Stomach (tissue), 19 donors: ENCODE measurements at places on chromosomes 6 and 20.

GRCh38 chr20:10666221-10667076, 7.3 kb downstream of the JAG1 start:
- H3K4me1 ChIP-seq, result peaks cover 44% of the 10 kb centered on the region
- H3K4me3 ChIP-seq, result peak overlapping the region; percentile 30
- H3K27ac ChIP-seq, result peak overlapping the region; percentile 73

DNA sequence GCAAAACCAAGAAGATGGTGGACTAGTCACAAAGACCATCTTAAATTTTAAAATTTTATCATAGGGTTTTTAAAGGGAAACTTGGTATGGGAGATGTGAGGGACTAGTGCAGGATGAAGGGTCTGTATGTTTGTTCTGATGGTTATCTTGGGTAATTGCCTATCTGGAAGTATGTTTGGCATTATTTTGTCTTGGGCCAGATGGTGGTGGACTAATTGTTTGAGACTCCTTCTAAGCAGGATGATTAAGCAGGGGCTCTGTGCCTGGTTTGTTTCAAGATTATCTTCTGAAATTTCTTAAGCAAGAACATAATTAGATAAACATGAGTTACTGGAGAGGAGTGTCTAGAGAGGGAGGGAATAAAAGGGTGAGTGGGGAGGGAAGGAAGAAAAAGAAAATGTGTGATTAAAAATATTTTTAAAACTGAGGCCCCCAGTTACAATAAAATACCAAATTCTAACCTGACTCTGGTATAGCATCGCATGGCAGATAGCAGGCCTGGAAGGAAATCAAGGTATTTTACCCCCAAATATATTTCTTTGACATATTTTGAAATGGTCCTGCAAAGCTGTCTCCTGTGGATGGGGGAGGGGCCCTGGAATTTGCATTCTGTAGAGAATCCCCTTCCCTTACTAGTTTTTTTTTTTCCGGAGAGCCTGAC, 49.9 kb upstream of the FAM184A start:
- peaks cover 33% of the 10 kb centered on the region for H3K4me1 ChIP-seq
- no peak overlapping the region for H3K4me3 ChIP-seq
- no peaks in the 10 kb centered on the region for H3K36me3 ChIP-seq

DNA sequence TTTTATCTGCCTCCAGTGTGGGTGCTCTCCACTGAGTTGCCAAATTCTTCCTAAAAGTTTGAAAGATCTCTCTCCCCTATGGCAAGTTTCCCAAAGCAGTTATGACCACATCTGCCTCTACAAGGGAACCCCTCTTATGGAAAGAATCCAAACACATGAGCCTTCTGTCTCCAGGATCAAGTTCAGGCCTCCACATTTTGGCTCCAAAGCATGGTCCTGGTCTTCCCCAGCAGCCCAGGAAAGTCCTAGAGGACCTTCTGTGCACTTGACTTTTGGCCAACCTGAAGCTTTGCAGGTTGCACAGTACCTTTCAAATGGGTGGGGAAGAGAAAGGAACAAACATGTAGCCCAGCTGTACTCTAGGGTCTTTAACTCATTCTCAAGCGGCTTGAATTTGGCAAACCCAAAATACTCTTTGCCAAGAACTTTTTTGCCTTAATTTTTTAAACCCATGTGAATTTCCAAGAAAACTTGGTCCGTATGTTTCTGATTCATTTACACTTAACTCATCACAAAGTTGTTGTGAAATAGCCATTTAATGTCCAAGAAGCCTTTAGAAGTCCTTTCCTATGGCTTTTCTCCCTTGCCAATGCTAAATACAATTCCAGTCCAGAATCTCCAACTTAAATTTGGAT, 240.1 kb upstream of the TBX18 start:
- H3K36me3 ChIP-seq, result no peaks in the 10 kb centered on the region
- no peaks in the 10 kb centered on the region for H3K4me1 ChIP-seq
- H3K27me3 ChIP-seq, result no peaks in the 10 kb centered on the region
- peak; percentile 67 for DNase-seq

DNA sequence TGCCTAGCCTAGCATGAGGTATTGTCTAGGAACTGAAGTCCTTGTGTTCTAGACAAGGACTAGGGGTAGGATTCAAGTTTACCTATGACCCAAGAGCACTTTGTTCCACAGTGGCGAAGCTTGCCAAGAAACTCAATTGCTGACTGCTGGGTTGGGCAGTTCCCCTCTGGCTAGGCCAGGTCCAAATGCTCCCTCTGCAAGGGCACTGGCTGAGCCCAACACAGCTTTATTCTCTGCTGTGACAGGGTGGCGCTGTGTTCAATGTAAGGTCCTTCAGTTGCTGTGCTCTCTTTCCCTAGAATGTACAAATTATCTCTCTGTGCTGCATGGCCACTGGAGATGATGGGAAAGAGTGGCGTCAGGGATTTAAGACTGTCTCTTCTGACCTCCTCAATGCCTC, 950.8 kb downstream of the HACE1 start:
- H3K4me3 ChIP-seq, result no peak overlapping the region
- no peak overlapping the region for H3K27ac ChIP-seq
- H3K27me3 ChIP-seq, result no peaks in the 10 kb centered on the region
- DNase-seq, result no peak

DNA sequence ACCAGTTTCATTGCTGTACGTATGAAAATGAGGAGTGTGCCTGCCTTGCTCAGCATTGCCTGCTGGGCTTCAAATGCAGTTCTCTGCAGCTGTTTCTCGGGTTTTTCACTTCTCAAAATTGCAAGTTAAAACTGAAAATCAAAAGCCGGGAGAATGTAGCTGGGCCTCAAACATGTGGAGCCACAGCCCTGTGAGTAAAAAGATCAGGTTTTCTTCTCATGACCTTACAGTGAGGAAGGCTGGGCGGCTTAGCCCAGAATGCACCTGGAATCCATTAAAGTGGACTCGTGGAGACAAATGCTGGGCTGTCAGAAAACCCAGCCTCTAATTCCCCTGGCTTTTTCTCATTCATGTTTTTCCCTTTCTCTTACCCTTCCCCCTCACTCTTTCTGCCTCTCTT, 34.4 kb downstream of the DSE start:
- H3K36me3 ChIP-seq, result no peaks in the 10 kb centered on the region
- no peak for DNase-seq
- peak overlapping the region; percentile 6 for H3K27ac ChIP-seq
- no peaks in the 10 kb centered on the region for H3K27me3 ChIP-seq

- no peaks in the 10 kb centered on the region for H3K4me1 ChIP-seq
- no peaks in the 10 kb centered on the region for H3K36me3 ChIP-seq
- DNase-seq, result peak; percentile 17
Observed at GRCh38 chr6:29925321-29925720, 17.0 kb upstream of the HLA-A start.

DNA sequence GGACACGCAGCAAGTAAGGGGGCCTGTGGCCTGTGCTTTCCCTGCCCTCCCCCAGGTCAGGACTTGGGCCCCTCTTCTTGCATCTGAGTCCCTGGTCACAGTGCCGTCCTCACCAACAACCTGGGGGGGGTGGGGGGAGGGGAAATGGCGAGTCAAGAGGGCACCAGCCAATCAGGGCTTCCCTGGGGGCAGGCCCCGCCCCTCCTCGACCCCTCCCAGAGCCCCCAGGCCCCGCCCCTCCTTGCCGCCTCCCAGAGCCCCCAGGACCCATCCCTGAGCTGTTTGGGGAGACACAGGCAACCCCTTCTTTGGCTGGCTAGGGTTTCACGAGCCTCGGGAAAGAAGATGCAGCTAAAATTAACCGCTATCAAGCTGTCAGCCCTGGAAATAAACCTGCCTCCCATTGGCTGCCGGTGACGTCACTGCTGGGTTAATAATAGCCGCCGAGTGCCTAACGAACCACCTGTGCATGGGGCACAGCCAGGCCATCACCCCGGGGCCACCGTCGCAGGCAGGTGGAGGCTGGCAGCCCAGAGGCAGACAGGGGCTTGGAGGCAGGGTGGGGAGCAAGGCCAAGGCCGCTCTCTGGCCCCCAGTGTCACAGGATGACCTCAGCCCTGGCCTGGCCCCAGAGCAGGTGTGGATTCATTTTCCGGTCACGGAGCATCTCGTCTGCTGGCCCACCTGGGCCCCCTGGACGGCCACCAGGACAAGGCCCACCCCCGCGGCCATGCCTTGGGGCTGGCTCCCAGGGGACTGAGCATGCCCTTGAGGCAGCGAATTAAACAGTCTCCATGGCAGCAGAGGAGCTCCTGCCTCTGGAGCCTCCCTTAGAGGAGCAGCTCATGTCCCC, 3.2 kb upstream of the EEF1A2 start:
- no peaks in the 10 kb centered on the region for H3K36me3 ChIP-seq
- H3K27me3 ChIP-seq, result peaks cover 89% of the 10 kb centered on the region
- no peak for DNase-seq
- H3K4me3 ChIP-seq, result no peak overlapping the region
- H3K27ac ChIP-seq, result no peak overlapping the region
- peaks cover 29% of the 10 kb centered on the region for H3K4me1 ChIP-seq

DNA sequence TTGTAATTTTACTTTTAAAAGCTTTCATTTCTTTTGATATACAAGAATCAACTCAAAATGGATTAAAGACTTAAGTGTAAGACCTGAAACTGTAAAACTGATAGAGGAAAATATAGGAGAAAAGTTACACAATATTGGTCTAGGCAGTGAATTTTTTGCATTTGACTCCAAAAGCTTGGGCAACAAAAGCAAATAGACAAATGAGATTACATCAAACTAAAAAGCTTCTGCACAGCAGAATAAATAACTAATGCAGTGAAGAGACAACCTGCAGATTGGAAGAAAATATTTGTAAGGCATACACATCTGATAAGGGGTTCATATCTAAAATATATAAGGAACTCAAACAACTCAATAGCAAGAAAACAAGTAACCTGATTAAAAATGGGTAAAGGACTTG, 3.0 kb downstream of the GABRR1 start:
- no peak overlapping the region for H3K4me3 ChIP-seq
- DNase-seq, result no peak
- H3K36me3 ChIP-seq, result no peaks in the 10 kb centered on the region

DNA sequence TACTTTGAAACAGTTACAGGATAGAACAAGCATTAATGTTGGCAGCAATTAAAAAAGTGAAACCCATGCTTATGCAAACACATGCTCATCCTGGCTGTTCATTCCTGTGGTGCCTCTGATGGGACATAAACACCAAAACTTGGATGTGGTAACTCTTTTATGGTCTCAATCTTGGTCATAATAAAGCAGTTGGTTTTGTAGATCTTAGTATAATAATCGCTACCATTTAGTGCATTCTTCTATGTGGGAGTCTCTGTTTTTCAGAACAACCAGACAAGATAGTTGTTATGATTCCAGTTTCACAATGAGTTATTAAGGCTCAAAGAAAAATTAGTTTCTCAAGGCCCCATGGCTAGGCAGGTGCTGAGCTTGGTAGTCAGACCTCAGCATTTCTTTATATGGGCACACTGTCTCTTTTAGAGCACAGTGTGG, 184.0 kb downstream of the UTRN start:
- DNase-seq, result no peak
- no peak overlapping the region for H3K4me3 ChIP-seq
- H3K4me1 ChIP-seq, result no peaks in the 10 kb centered on the region
- H3K36me3 ChIP-seq, result peaks cover 50% of the 10 kb centered on the region
- H3K27me3 ChIP-seq, result no peaks in the 10 kb centered on the region

DNA sequence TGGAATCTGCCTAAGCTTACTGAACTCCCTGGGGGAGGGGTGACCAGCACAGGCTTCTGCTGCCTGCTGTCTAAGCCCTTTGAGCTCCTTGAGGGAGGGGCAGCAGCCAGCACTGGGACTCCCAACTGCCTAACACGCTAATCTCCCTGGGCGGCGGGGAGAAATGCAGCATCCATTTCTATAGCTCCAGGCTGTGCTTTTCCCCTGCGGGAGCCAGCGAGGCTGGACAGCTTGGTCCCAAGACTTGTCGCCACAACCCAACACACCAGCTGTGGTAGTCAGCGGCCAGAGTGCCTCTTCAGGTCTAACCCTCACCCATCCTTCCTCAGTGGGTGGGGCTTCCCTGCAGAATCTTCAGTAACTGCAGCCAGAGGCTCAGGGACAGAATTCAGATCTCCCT, 64.6 kb downstream of the VGLL2 start:
- no peak overlapping the region for H3K27ac ChIP-seq
- no peaks in the 10 kb centered on the region for H3K4me1 ChIP-seq
- no peaks in the 10 kb centered on the region for H3K36me3 ChIP-seq
- DNase-seq, result no peak
- H3K4me3 ChIP-seq, result no peak overlapping the region

DNA sequence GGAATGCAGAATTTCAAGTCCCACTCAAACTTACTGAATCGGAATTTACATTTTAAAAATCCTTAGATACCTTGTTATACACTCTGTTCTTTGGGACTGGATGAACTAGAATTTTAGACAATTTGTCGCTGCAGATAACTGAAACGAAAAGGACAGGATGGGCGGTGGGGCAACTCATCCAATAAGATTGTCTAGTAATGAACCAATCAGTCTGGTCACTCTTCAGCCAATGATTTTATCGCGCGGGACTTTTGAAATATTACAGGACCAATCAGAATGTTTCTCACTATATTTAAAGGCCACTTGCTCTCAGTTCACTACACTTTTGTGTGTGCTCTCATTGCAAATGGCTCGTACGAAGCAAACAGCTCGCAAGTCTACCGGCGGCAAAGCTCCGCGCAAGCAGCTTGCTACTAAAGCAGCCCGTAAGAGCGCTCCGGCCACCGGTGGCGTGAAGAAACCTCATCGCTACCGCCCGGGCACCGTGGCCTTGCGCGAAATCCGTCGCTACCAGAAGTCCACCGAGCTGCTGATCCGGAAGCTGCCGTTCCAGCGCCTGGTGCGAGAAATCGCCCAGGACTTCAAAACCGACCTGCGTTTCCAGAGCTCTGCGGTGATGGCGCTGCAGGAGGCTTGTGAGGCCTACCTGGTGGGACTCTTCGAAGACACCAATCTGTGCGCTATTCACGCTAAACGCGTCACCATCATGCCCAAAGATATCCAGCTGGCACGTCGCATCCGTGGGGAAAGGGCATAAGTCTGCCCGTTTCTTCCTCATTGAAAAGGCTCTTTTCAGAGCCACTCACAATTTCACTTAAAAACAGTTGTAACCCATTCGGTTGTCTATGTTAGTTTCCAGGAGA, 41.9 kb upstream of the HFE start:
- peak; percentile 76 for DNase-seq
- H3K4me1 ChIP-seq, result peaks cover 14% of the 10 kb centered on the region
- H3K27ac ChIP-seq, result peak overlapping the region; percentile 94
- no peaks in the 10 kb centered on the region for H3K36me3 ChIP-seq
- H3K27me3 ChIP-seq, result no peaks in the 10 kb centered on the region

DNA sequence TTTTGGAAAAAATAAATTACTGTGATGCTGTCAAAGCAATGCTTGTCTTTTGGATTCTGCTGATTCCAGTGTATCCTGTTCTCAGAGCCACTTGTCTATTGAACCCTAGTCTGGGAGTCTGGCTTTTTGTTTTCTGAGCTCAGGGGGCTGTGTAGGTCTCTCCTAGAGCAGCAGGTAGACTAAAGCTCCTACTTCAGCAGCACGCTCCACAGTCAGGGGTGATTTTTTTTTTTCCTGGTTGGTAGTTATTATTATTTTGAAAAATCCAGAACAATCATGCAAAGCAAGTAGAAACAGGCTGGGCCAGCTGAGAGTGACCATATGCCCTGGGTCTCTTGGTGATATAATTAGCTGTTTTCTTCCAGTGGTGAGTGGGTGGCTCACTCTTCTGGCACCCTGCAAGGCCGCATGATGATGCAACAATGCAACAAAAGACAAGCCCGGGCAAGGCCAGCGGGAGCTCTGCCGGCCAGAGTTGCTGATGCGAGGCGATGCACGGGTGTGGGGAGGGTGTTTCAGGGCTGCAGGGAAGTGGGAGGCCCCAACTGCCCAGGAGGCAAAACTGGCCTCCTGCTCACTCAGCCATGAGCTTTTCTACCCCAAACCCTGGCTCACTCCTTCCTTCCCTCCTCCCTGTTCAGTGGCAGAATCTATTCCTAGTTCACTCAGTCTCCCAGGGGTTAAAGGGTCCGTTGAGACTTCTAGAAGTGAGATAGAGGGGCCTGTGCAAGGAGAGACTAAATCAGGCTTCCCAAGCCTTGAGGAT, 11.5 kb upstream of the CDKN1A start:
- H3K27ac ChIP-seq, result no peak overlapping the region
- no peaks in the 10 kb centered on the region for H3K4me1 ChIP-seq
- H3K4me3 ChIP-seq, result no peak overlapping the region
- DNase-seq, result peak; percentile 63
- no peaks in the 10 kb centered on the region for H3K27me3 ChIP-seq
